ENCODE measurements at places on chromosomes 12 and 14.

GRCh38 chr14:103122947-103123633, at the start of gene TNFAIP2:
TNFAIP2 (plus strand) TSS chr14:103123461; CDS start chr14:103126458, 2,997 bp downstream.
- DNase-seq = no peak

GRCh38 chr12:132766380-132767085, 4.9 kb upstream of the ANKLE2 start:
- no peak for DNase-seq

DNA sequence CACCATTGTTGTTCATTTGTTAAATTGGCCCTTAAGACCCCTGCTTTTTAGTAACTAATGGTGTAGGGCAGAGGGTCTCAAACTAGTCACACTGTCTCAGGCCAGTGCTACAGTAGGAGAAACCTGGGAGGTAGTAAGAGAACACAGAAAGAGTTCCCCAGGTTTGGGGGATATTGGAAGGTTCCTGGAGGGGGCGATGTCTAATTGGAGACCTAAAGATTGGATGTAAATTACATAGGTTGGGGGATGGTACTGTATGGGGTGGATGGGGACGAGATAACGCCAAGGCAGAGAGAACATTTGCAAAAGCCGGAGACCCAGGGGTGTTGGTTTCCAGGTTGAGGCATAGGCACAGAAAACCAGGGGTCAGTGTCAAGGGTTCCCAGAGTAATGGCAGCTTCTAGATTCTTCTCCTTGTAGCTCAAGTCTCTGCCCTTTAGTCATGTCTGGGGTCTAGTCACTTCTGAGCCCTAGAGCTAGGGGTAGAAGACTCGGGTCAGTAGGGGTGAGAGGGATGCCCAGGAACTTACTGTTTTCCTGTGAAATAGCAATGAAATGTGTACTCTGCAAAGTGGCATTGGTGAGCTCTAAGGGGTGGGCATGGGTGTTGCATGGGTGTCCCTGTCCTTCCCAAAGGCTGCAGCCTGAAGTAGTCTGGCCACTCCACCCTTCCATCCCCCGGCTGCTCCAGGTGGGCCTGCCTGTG, 21.8 kb downstream of the PLEKHG3 start:
- no peak for DNase-seq

GRCh38 chr12:122871851-122872780, 23.8 kb downstream of the VPS37B start:
- DNase-seq = peak; percentile 77

- DNase-seq = no peak
Observed at GRCh38 chr14:96106891-96107290, 67.7 kb downstream of the C14orf132 start.

GRCh38 chr14:54574528-54574927, 7.6 kb downstream of the SAMD4A start:
- DNase-seq = no peak

DNA sequence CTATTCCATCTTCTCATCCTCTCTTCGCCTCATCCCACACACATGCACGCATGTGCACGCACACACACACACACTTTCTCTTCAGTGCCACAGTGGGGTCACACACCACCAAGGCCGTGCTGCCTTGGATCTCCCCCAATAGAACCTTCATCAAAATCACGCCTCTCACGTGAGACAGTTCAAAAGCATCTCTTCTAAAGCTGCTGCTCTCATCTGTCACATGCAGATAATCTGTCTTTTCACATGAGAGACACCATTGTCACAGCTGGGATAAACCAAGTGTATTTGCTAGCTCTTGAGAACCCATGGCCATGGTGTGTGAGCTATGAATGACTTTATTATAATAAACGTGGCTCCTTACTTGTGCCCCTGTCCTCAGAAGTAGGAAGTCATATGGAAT, 218.7 kb downstream of the EGLN3 start:
- no peak for DNase-seq

GRCh38 chr12:4140581-4141301, 132.8 kb upstream of the CCND2 start:
- DNase-seq = no peak

DNA sequence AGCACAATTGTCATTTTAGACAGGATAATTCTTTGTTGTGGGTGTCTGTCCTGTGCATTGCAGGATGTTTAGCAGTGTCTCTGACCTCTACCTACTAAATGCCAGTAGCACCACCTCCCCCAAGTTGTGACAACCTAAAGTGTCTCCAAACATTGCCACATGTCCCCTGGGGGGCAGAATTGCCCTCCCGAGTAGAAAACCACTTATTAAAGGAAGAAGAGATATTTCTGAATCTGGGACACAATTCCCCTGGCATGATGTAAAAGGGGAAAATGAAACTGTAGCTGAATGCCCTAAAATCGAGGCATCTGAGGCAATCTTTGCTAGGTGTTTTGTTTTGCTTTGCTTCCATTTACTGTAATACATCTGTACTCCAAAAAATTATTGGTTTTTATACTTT, 116.8 kb upstream of the NAP1L1 start:
- DNase-seq = no peak

GRCh38 chr12:47894068-47894467, 10.7 kb downstream of the VDR start:
- no peak for DNase-seq

DNA sequence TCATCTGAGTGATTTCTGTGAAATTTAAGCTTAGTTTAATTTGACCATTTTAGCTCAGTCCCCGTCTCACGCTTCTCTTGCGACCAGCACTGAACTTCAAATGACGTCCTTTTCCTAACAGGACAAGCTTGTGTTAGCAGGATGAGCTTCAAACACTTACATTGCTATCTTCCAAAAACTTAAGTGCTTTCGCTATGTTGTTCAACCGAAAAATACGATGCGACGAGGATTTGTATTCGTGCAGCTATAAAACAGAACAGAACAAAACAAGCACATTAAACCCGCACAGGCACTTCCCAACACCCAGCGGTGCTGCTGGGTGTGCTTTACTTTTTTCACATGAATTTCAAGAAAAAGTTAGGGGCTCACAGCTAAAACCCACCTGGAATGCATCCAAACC, 64.2 kb upstream of the DICER1 start:
- no peak for DNase-seq

- peak; percentile 44 for DNase-seq
Observed at GRCh38 chr12:51390891-51391282, 319 bp downstream of the GALNT6 start.

GRCh38 chr12:80655751-80656150, 51.7 kb upstream of the MYF6 start:
- DNase-seq = no peak

GRCh38 chr12:95230313-95230712, 12.7 kb downstream of the VEZT start:
- no peak for DNase-seq

DNA sequence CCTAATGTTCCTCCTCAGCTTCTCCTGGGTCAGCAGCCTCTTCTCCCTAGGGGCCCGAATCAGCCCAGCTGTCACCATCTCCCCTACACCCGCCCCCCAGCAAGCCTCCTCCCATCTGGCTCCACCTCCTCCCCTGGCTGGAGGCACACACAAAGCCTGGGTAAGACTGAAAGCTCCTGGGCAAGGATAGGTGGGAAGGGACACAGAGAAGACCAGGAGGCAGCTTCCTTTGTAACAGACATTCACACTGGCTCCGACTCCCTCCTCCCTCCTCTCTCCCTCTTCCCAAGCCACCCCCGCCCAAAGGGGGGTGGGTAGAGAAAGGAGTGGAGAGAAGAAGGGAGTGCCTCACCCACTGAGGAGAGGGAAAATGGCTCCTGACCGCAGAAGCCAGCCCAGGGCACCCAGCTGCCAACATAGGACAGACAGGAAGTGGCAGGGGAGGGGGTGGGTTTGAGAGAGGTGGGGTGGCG, 4.0 kb downstream of the CHD4 start:
- peak; percentile 37 for DNase-seq

DNA sequence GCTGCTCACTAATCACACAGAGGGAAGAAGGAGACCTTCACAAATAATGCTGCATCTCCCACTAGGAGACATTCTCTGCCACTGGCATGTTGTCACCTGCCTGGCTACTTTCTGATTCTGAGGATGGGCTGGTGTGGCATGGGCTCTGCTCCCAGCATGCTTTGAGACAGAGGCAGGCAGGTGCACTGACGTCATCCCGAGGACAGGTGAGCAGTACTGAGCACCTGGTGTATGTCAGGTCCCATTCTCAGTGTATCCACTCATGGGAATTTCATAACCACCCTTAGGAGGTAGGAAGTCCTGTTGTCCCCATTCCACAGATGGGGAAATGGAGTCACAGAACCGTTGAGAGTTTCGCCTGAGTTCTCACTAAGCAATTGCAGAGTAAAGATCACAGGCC, 597.9 kb downstream of the VRK1 start:
- no peak for DNase-seq

DNA sequence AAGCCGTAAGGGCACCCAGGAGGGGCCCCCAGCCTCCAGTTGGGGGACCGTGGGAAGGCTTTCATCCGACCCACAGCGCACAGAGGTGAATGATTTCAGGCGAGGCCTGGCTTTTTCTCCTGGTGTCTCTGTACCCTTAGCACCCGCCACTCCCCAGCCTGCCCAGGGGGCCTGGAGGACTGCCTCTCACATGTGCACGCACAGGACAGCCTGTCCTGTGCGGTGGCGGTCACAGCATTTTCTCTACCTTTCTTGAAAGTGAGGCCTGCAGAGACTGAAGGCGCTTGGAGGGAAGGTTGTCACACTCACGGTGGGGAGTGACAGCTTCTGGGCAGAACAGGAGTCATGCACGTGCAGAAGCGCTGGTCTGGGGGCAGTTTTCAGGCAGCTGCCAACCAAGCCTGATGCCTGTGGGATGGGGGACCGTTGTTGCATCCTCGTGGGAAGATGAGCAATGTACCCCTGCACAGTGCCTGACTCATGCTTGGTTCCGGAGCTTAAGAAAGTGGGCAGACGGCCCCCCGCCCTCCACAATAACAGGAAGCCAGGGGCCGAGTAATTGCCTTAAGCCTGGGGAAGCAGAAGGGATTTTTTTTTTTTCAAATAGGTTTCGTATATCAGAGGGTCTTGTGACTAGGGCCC, 148.1 kb downstream of the TSPAN9 start:
- DNase-seq = peak; percentile 14

GRCh38 chr14:102474934-102475333, 34.6 kb downstream of the ANKRD9 start:
- DNase-seq = no peak

DNA sequence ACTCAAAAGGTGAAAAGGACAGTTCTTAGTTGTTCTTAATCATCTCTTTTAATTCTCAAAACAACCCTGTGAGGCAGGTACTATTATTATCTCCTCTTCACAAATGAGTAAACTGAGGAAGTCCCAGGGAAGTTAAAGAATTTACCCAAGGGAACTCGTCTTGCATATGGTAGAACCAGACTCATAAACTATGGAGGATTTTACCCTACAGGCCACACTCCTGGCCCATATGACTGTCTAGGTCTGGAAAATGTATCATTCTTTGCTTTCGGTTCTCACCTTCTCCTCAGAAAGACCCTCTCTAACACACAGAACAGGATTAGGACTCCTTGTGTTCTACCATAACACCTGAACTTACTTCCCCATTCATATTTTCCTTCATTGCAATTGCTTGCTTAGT, 18.9 kb downstream of the SOX5 start:
- no peak for DNase-seq

DNA sequence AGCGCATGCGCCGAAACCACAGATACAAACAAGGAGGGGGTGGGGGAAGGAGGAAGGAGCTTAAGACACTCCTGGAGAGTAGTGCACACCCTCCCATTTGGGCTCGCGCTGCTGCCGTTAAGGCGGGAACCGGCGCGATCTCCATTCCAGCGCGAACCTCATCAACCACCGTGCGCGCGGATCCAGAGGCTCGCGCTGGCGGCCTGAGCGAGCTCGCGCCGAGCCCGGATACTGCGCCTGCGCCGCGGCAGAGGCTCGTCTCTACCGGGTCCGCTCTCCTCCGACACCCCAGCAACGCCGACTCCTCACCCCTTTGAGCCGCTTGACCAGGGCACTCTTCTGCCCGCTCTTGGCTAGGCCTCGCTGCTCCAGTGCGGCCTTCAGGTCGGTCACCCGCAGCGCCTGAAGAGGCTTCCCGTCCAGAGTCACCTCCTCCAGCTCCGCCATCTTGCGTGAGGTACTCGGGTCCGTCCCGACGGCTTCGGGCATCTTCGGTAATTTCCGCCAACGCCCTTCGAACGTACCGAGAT, at the start of gene ACIN1:
Gene ACIN1 (minus strand): TSS at position 471 of the 530 bp plus-strand sequence. CDS start 24 bp downstream, at position 447.
- no peak for DNase-seq

DNA sequence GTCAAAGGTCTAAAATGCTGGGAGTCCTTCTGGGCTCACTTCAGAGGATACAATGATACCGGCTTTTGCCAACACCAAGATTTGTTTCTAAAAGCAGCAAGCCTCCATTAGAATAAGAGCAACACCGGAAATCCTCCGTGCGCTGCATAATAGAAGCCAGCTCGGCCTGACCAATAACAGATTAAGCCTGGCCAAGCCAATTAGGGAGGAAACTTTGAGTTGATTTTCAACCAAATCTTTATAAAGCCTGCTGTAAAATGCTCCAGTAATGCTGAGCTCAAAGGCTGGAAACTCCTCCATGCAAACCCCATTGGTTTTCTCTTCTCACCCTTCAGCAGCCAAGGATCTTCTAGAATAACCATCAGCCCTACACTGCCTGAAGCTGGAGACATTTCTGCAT, 150.1 kb downstream of the NTF3 start:
- no peak for DNase-seq

GRCh38 chr14:69635981-69636639, 24.7 kb downstream of the SUSD6 start:
- DNase-seq = peak; percentile 46

DNA sequence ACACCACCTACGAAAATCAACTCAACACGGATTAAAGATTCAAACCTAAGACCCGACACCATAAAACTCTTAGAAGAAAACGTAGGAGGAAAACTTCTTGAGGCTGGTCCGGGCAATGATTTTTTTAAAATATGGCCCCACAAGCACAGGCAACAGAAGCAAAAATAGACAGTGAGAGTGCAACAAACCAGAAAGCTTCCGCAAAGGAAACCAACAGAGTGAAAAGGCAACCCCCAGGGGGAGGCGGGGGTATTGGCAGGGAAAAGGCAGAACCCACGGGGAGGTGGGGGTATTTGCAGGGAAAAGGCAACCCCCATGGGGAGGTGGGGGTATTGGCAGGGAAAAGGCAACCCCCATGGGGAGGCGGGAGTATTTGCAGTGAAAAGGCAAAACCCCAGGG, 20.5 kb upstream of the FBRSL1 start:
- DNase-seq = no peak

- no peak for DNase-seq
Observed at GRCh38 chr12:130965668-130966067, 12.0 kb downstream of the ADGRD1 start.

- no peak for DNase-seq
Observed at GRCh38 chr12:6085841-6086240, 38.6 kb downstream of the VWF start.

GRCh38 chr14:102728501-102728900, 48.7 kb upstream of the TRAF3 start:
- DNase-seq = no peak

GRCh38 chr12:80273144-80273543, 170.9 kb upstream of the PTPRQ start:
- no peak for DNase-seq

- no peak for DNase-seq
Observed at GRCh38 chr14:37060496-37061260, 111.7 kb downstream of the SLC25A21 start.

- peak; percentile 94 for DNase-seq
Observed at GRCh38 chr12:111444925-111445725, 39.4 kb downstream of the SH2B3 start.

GRCh38 chr14:54697001-54697400, 130.1 kb downstream of the SAMD4A start:
- DNase-seq = no peak

- no peak for DNase-seq
Observed at GRCh38 chr14:104650981-104651875, 38.2 kb upstream of the INF2 start.

Data from activated T-cell treated with anti-CD3 and anti-CD28 coated beads, Interleukin-2, amount 50 U/mL, for 72 hours (primary cell).